CD4-positive, alpha-beta T cell treated with Interferon gamma for 1 hour (primary cell): ENCODE measurements at places on chromosomes 6 and 20.
A peak's percentile ranks its signal among the peaks of the same experiment; 100 is the strongest.

DNA sequence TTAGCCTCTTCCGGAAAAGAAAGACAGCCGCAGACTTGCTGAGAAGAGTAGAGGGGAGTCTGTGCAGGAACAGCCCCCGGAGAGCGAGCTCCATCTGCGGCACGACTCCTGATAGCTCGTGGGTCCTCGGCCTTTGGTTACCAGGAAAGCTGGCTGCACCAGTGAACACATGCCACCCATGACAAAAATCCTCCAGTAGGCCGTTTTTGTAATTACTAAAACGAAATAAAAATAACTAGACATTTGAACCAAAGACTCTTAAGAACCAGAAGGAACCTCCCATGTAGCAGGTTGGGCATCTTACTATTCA, 42.2 kb downstream of the RAMACL start:
- DNase-seq = no peak

DNA sequence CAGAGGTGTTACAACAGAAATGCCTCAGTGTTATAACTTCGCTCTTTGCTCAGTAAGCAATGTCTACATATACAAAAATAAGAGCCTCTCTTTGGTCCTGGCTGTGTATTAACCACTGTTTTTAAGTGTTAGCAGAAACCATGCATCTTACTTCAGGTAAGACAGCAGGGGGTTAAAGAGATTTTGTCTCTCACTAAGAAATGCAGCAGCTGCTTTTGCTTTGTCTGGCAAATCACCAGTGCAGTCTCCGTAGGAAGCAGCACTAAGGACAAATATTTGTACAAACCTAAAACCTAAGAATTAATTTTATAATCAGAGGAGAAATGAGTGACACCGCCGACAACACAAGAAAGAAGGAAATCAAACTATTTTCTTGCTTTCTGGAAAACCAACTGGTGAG, 758 bp downstream of the SMIM28 start:
- no peak for DNase-seq

- no peak for DNase-seq
Measured at GRCh38 chr6:166677941-166678340, 50.9 kb upstream of the RPS6KA2 start.

DNA sequence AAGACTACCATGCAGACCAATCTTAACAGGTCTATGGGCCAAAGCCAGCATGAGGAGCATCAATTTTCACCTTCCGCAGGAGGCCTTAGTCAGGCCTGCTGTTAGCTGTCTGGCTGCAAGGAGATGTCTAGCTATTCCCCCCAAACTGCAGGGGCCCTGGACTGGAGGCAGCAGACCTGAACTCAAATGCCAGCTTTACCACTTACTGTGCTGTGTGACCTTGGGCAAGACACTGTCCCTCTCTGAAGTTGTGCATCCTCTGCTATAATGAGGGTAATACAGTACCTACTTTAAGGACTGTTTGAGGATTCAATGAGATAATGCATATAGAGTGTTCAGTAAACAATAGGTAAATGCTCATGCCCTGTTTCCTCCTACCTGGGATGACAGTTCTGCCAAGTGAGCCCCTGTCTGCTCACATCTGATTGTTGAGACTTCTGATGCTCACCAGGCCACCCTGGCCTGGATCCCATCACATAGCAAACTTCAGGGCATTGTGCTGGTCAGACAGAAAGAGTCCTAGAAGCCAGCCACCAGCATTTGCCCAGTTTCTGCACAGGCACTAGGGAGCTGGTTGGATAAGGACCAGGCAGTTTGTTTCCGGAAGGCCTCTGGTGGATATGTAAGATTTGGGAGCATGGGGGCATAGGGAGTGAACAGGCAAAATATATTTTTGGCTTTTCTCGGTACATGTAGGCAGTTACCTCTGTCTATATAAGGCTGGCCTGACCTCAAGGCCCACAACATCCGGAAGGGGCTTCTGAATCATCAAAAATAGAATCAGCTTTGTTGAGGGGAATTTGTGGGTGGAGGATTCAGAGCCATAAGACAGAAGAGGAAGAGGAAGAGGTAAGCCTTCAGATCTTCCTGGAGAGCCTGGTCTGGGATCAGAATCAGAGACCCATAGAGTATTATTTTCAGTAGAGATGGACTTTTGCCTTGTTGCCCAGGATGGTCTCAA, 2.3 kb upstream of the OCSTAMP start:
- DNase-seq = peak; percentile 22

GRCh38 chr6:163711615-163712565, 297.4 kb downstream of the QKI start:
- DNase-seq = peak; percentile 52

- no peak for DNase-seq
Measured at GRCh38 chr6:382883-383810, 8.4 kb upstream of the IRF4 start.

DNA sequence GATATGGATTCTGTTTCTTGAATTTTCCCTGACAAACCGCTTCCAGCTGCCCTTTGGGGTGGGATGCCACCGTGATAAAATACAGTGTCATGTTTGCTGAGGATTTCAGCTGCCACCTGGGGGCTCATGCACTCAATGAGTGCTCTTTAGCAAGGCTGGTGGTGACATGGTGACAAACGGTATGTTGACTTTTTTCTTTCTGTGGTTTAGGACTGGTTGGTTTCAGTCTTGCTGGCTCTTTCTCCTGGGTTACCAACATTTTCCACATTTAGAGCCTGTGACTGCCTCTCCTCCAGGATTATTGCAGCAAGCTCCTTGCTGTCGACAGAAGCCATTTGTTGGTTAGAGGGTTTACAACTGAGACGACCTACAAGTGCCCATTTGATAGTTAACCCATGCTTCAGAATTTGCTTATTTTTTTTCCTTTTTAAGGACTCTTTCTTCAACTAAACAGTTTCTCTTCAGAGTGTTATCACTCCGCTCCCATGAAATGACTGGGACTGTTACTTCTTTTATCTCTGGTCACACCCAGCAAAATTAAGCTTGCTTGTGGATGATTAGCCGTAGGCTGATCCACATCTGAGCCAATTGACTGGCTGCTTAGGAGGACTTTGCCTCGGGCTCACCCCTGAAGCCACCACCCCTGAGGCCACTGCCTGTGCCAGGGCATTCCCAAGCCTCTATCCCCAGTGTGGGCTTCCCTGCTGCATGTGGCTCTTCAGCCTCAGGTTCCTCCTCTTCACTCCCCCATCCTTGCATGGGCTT, 48.4 kb upstream of the CDYL start:
- no peak for DNase-seq

DNA sequence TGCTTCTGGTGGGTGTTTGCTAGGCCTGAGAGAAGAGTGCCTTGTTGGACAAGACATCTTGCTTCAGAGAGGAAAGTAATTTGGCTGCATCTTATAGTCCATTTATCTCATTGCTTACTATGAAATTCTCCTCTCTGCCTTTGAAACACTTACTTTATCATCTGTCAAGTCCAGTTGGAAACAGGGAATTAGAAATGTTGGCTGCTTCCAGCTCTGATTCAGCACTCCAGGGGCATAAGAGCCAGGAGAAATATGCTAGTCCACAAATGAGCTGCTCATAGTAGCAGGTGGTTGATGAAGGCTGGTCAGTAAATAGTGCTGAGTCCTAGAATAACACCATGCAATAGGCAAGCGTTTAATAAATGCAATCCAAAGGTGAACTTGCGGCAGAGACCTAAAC, 227.1 kb downstream of the SLC35F1 start:
- DNase-seq = no peak

- DNase-seq = no peak
Measured at GRCh38 chr6:104401926-104402325, 457.8 kb downstream of the HACE1 start.

GRCh38 chr20:61082720-61083119, 169.3 kb upstream of the CDH4 start:
- no peak for DNase-seq

GRCh38 chr20:51831866-51832265, 29.5 kb upstream of the SALL4 start:
- DNase-seq = no peak

DNA sequence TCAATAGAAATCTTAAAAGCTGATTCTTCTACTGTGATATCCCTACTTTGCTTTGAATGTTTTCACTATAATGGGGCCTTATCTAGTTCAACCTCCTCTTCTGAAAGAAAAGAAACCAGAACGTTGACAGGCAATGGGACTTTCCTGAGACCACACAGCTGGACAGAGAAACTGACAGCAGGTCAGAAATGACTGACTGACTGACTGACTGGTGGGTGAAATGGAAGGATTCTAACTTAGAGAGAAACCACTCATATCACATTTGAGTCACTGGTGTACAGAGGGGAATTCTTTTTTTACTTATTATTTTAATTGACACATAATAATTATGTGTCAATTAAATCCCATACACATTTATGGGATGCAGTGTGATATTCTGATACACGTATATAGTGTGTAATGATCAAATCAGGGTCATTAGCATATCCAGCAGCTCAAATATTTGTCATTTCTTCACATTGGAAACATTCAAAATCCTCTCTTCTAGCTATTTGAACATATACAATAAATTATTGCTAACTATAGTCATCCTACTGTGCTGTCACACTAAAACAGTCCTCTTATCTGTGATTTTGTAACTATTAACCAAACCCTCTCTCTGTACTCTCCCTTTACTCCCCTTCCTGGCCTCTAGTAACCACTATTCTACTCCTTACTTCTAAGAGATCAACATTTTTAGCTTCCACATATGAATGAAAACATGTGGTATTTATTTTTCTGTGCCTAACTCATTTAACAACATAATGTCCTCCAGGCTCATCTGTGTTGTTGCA, 64.8 kb upstream of the NRSN1 start:
- no peak for DNase-seq

GRCh38 chr20:49831770-49832631, 19.4 kb downstream of the SLC9A8 start:
- no peak for DNase-seq

DNA sequence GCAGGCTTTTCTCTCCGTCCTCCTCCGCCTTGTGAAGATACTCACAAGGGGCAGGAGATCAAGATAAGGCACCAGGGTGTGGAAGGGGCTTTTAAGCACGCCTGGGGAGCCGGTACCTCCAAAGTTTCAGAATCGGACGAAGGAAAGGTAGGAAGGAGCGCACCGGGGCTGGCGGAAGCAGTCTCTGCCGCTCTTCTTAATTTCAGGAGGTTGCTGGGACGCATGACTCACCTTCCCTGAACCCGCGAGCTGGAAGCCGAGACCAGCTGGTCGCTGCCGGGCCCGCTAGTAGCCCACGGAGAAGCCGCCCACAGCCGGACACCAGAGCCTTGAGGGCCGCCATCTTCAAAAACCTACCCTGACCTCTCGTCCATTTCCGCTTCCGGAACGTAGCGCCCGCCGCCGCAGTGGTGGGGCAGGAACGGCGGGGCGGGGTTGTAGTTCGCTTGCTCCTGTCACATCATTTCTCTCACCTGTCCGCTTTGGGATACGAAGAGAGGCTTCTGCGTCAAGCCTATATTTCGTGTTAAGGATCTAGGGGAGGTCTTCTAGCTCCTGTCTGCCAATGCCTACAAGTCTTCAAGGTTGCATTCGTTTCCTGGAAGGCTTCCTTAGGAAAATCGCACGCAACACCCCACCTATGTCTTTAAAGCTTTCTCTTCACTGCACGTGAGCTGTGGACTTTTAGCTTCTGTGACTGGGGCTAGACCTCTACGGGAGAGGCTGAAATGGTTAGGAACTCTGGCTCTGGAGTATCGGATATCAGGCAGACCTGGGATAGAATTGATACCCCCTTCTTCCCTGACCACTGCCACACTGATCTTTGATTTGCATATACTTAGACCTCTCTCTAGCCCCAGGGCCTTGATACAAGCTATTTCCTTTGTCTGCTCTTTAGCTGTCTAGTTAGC, at the start of gene MRPS18A:
TSS of gene MRPS18A (minus strand) at position 355 of the 911 bp plus-strand sequence. CDS start at position 343, 12 bp downstream.
- peak; percentile 73 for DNase-seq

DNA sequence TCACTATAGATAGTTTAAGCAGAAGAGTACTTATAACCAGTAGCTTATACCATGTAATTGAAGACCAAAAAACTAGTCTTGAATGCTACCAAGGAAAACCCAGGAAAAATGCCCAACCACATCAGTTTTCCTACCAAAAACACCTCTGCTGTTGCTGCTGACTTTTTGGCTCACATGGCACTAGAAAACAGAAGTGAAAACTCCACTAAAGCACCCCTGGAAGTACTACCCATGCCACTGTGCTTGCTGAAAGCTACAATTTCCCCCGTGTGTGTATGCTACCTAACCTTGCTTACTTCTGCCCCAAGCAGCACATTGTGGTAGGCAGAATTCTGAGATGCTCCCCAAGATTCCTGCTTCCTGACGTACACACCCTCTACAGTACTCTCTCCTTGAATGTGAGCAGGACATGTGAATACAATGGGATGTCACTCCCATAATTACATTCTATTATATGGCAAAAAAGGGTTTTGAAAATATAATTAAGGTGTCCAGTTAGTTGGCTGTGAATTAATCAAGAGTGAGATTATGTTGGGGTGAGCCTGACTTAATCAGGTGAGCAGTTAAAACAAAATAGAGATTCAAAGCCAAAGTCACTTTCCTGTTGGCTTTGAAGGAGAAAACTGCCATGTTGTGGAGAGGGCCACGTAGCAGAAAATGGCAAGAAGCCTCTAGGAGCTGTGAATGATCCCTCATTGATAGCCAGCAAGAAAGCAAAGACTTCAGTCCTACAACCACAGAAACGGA, 209.8 kb upstream of the MARCKS start:
- no peak for DNase-seq

- no peak for DNase-seq
Measured at GRCh38 chr20:32012159-32012688, 2.0 kb downstream of the CCM2L start.

GRCh38 chr20:33532753-33533459, 43.0 kb downstream of the CBFA2T2 start:
- no peak for DNase-seq

DNA sequence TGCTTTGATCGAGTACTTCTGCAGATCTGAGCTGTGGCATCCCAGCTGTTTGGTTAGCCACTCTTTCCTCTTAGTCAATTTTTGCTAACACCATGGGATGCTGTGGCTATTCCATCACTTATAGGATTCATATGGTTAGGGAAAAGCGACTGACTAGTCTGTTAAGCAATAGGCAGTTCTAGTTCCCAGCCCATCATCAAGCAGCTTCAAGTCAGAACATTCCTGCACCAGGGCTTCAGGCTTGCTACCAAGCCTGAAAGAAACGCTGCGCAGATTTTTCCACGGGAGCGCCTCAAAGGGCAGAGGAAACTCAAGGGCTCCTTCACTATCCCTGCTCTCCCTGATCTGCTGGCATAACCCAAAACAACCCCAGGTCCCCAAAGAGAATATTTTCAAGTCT, 159.8 kb upstream of the SUPT3H start:
- no peak for DNase-seq

DNA sequence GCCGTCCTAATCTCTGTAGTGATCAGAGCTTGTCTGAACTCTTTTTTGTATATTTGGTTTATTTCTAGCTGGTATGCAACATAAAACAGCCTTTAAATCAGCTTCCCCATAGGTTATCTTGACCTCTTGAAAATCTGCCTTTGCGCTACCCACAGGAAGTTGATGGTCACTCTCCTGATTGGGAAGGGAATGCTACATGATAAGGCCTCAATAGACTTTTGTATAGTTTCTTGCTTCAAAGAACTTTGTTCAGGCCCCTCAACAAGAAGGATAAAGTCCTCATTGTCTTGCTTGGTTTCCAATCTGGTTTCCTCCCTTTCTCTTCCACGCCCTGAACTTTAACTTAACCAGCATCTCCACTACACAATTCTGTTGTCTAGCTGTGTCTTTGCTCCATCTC, 95.4 kb upstream of the TENT5A start:
- DNase-seq = no peak
